ENCODE measurements at places on chromosomes 11 and 22.

GRCh38 chr11:121608545-121609098, 155.9 kb upstream of the SORL1-AS1 start:
- no peak for DNase-seq

GRCh38 chr22:19875061-19875530, 20.4 kb upstream of the GNB1L start:
- no peak for DNase-seq

DNA sequence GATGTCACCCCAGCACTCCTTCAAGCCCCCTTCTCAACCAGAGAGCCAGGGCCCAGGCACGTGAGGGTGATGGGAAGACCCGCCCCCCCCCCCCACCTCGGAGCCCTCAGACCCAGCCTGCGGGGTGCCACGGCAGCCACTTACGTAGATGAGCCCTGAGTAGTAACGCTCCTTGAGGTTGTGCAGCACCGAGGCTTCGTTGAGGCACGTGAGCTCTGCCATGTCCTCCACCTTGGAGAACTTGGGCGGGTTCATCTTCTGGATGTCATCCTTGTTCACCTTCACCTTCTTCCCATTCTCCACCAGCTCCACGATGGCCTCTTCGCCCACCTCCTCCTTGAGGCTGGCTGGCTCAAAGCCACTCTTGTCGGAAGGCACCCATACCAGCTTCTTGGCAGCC, 39.0 kb downstream of the MYH9 start:
- DNase-seq = no peak

GRCh38 chr22:45848904-45849303, 128.1 kb downstream of the WNT7B start:
- DNase-seq = no peak

- no peak for DNase-seq
Measured at GRCh38 chr22:24944217-24944937, 2.1 kb downstream of the LHFPL7 start.

Measured in renal pelvis (tissue), 12 donors.